NCI-H82 (cell line): ENCODE measurements at places on chromosomes 5 and 9.

GRCh38 chr5:181036816-181037364, 3.2 kb upstream of the BTNL9 start:
- no peak for DNase-seq

DNA sequence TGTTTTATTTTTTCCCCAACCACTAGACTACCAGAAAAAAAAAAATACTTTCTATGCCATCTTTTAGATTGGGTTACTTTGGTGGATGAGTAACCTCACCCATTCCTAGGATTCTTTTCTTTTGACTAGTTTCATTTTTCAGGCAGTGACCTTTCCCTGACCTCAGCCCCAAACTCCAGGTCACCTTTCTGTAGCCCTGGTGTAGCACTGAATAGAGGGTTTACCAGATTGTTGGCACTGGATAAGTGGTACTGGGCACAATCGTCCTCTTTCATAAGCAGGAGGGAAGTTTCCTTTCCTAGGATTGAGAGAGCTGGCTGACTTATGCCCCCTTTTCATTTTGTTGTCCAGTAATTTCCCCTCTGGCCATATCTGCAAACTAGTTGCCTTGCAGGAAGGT, 169.4 kb upstream of the TMEM161B start:
- no peak for DNase-seq

GRCh38 chr9:94065535-94065961, 18.7 kb upstream of the PTPDC1 start:
- peak; percentile 89 for DNase-seq

- DNase-seq: no peak
These were observed 111.7 kb downstream of the AP3B1 start for GRCh38 chr5:78182838-78183237.

DNA sequence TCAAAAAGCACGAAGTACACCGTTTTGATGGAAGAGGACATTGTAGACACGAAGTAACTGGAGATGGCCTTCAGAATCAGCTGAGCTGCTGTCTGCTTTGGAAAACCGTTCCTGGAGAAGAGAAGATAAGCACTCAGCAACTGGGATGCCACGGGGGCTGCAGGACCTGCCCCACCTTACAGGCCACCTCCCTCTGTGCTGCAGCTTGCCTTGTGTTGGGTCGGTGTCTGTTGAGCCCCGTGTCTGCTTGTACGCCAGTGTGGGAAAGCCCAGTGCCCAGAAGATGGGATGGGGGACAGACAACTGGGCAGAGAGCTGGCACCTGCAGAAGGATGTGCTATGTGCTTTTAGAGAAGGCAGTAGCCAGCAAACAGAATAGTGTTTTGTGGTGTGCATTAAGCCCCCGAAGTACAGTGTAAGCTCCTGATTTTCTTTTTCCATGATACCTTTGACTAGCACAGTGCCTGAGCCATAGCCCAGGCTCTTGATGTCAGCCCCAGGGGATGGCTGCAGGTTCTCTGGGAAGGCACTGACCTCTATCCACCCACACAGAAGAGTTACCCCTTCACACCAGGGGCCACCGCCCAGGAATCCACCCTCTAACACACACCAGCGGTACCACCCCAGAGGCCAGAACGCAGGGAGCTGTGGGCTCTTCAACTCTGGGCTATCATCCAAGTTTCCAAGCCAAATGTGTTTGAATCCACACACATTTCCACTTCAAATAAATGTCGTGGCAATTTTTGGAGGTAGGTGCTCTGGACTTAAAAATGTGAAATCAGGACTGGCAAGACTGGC, 63.8 kb downstream of the MACROH2A1 start:
- DNase-seq: no peak

- no peak for DNase-seq
These were observed 51.9 kb downstream of the ERBIN start for GRCh38 chr5:65978251-65978650.
